DMS153 (cell line): ENCODE measurements at places on chromosomes 12 and 14.
A peak's percentile ranks its signal among the peaks of the same experiment; 100 is the strongest.

GRCh38 chr12:26054383-26054782 is 70.5 kb downstream of the BHLHE41 start:
- DNase-seq = no peak

GRCh38 chr12:53696285-53696654 is 20.4 kb upstream of the ATP5MC2 start:
- DNase-seq = peak; percentile 97

DNA sequence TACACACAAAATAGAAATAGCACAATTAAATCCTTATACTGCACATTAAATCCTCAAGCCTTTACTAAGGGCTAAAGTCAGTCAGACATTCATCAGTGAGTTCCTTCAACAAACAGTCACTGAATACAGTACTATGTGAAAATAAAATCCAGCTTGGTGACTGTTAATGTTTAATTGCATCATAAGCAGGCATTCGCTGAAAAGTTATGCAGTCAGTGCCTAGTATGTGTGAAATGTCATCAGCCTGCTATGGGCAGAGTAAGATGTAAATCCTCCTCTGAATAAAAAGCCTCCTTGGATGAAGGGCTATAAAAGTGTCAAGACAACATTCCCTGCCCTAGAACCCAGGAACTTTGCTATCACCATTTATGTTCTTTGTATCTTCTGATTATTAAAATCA is 116.4 kb downstream of the PRICKLE1 start:
- DNase-seq = no peak

DNA sequence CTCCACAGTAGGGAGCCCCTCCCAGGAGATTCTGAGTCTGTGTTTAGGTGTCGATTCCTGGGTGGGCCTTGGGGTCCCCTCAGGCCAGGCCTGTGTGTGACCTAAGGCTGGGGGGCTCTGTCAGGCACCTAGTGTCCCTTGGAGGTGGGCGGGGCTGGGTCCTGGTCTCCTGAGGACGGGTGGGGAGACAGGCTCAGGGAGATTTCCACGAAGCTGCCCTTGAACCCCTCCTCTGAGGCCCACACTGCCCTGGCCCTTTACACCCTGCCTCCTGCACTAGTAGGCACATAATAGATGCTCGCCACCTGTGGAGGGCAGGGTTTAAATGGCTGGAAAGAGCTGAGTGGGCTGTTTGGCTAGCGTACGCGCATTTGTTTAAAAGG is 32.9 kb downstream of the MEG3 start:
- DNase-seq = no peak

DNA sequence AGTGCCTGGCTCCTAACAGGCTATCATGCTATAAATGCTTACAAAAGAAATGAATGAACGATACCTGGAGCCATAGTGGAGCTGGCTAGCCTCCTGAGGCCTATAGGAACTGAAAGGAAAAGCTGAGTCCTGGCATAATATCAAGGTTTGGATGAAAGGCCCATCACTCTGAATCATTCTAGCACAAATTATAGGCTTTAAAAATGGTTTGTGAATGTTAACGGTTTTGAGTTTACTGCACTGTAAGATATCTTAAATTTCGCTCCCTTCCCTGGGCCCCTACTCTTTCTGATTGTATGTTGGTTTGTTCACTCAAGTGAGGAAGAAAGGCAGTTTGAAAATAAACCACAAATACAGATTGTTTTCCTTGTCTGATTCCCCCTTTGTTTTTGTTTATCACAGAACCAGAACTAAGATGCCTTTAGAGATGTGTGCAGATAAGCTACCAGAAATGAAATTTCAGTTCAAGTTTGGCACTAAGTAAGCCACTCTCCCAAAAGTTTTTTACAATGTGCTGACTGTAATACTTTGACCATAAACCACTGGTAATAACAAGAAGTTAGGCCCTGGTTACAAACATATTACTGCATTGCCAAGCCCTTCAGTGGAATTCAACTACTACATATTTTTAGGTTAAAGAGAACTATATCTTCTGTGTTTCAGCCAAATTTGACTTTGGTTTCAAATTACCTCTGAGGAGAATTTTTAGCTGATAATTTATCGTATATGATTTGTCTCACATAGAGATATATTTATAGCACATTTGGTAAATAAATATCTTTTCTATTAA is 89.5 kb downstream of the ALX1 start:
- DNase-seq = no peak

GRCh38 chr12:56411781-56412639 is 37.2 kb downstream of the TIMELESS start:
- no peak for DNase-seq
